K562 (cell line): ENCODE measurements at places on chromosomes 3 and 15. TPM values are rescaled to one million over a fixed set of nuclear protein-coding genes. Genes with fewer than 3 reads are reported as not detected.

GRCh38 chr3:141493184-141493583 is 6.4 kb downstream of the RASA2 start:
- H3K4me1 ChIP-seq: peaks cover 21% of the 10 kb centered on the region; the same call in 2 of the 3 replicates
- peaks cover 10% of the 10 kb centered on the region; the same call in 1 of the 3 replicates for H3K36me3 ChIP-seq
- no peaks in the 10 kb centered on the region for H3K27me3 ChIP-seq
- DNase-seq: no peak
- H3K4me3 ChIP-seq: no peak overlapping the region

- H3K36me3 ChIP-seq: no peaks in the 10 kb centered on the region
- no peak overlapping the region for H3K27ac ChIP-seq
- peak; percentile 54 for DNase-seq
- H3K4me3 ChIP-seq: no peak overlapping the region
Measured at GRCh38 chr15:73273181-73274002, 95.4 kb downstream of the HCN4 start.

DNA sequence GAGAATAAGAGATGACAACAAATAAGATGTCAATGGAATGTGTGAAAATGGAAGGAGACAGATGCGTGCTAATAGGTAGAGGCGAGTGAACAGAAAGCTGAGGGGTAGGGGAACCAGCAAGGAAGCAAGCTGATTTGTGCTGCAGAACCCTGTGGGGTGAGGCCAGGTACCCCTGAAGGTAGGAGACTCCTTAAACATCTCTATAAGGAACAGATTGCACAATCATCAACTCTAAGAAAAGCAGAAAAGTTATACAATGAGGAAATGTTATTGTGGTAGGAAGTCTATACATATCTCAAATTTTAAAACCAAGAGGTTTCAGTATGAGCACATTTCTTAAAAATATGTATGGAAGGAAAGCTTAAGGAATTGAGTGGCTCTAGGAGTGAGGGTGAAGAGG is 315.0 kb upstream of the TPM1 start:
- H3K27me3 ChIP-seq: no peaks in the 10 kb centered on the region
- H3K4me1 ChIP-seq: no peaks in the 10 kb centered on the region
- no peak overlapping the region for H3K27ac ChIP-seq
- H3K4me3 ChIP-seq: no peak overlapping the region
- no peak for DNase-seq

DNA sequence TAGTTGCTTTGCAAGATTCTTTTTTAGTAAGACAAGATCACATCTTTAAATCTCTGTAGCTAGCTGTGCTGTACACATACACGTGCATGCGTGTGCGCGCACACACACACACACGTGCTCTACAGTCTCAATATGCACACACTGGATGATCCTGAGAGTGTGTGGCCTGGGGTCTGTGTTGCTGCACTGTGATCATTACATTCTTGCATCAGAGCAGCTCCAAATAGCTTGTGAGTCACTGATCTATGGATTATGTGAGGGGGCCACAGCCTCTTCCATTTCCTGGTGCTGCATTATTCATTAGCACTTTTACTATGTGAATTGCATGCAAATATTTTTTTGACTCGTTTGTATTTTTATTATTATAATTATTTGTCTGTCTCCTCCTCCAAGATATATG is 34.6 kb downstream of the MCTP2 start:
- no peaks in the 10 kb centered on the region for H3K36me3 ChIP-seq
- no peaks in the 10 kb centered on the region for H3K4me1 ChIP-seq
- no peak for DNase-seq
- no peak overlapping the region for H3K27ac ChIP-seq

DNA sequence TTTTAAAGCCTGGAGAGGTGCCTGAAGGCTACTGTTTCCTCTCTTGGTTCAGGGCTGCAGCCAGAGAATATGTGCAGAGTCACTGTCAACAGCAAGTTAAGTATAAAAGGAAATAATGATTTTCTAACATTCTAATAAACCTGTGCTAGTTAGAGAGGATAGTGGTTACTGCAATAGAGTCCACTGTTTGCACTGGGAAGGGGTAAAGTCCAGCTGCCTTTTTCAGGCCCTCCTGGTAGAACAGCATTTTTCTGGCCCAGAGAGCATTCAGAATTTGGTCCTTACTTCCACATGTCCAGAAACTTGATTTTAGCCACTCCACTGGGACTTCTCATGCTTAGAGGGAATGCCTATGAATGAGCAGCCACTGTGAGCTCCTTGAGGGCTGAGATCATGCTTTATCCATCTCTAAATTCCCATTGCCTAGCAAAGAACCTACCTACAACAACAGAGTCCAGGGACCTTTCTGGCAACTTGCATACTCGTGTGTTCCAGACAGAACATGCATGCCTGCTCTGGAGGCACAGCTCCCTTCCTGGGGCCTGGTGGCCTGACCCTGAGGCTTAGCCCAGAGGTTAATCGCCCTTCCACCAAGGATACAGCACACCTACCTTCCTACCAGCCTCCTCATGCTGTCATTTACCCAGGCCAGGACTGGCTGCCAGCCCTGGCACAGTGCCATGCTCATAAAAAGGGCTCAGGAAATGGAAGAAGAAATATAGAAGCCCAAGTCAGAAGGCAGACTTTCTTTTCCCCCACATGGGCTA is 50.3 kb upstream of the ATP13A3 start:
- H3K4me1 ChIP-seq: no peaks in the 10 kb centered on the region; the same call in 2 of the 3 replicates
- no peak overlapping the region for H3K4me3 ChIP-seq
- no peaks in the 10 kb centered on the region for H3K27me3 ChIP-seq
- DNase-seq: no peak

GRCh38 chr3:56322862-56323261 is 145.4 kb downstream of the ERC2 start:
- DNase-seq: no peak
- H3K36me3 ChIP-seq: no peaks in the 10 kb centered on the region
- H3K27ac ChIP-seq: no peak overlapping the region
- no peaks in the 10 kb centered on the region for H3K27me3 ChIP-seq
- H3K4me1 ChIP-seq: no peaks in the 10 kb centered on the region
- no peak overlapping the region for H3K4me3 ChIP-seq

DNA sequence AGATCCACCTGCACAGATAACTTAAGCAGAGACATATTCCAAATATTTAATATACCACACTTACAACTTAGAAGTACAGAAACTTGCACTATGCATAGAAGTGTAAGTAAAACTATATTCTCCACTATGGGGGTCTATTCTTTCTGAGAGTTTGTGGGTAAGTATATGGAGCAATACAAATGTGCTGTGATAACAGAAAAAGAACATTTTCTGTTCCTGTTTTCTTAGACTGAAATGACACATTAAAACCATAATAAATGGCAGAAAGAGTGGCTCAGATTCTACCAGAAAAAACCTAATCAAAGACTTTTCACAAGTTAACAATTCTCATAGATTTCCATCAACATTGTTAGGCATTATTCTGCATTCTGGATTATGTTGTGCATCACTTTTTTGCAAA is 96.6 kb upstream of the WNT7A start:
- DNase-seq: no peak
- H3K27me3 ChIP-seq: no peaks in the 10 kb centered on the region
- H3K36me3 ChIP-seq: no peaks in the 10 kb centered on the region
- no peak overlapping the region for H3K27ac ChIP-seq
- H3K4me1 ChIP-seq: no peaks in the 10 kb centered on the region

- DNase-seq: no peak
- H3K27me3 ChIP-seq: no peaks in the 10 kb centered on the region
- H3K4me3 ChIP-seq: no peak overlapping the region
- no peaks in the 10 kb centered on the region for H3K36me3 ChIP-seq
Measured at GRCh38 chr15:34594361-34594760, 10.9 kb upstream of the GOLGA8B start.

DNA sequence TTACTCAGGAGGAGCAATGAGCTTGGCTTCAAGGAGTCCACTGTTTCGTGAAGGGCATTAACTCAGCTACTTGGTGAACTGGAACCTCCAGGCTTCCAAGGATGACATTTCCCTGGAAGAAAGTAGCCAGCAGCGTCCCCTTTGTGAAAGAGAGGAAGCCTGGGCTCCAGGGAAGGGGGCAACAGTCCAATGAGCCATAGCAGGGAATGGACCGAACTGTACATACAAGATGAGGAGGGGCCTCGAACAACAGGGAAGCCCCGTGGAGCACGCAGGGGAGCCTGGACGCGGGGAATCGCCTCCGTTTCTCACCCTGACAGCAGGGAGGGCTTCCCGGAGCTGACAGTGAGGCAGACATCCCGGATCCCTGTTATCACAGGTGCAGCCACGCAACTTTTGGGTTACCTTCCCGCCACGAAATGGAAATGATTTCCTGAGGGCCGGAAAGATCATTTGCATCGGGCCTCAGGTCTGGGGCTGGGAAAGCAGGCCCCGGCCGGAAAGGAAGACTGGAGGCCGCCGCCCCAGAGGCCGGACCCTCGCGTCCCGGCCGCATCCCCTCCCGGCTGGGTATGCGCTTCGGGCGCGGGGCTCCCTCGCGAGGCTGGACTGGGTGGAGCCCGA is 475 bp upstream of the SPINT1 start:
- peak overlapping the region; percentile 52 for H3K4me3 ChIP-seq
- H3K27ac ChIP-seq: no peak overlapping the region
- peak; percentile 9 for DNase-seq

DNA sequence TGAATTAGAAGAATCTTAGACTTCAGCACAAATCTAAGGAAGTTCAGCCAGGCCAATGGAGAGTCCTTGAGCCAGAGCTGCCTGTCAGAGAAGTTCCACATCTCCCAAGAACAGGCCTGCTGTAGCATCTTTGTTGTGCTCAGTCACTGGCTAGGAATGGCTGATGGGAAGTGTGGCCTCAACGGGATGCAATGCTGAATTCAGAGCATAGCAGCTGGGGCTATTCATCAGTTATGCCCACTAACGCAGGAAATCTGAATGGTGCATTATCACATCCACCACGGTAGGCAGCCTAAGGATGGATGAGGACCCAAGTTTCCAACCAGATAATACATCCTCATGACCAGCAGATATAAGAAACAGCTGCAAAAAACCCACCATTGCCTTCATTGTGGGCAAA is 3.2 kb upstream of the EIF1B start:
- H3K36me3 ChIP-seq: peaks cover 7% of the 10 kb centered on the region
- no peak overlapping the region for H3K27ac ChIP-seq
- no peaks in the 10 kb centered on the region for H3K27me3 ChIP-seq
- peaks cover 25% of the 10 kb centered on the region for H3K4me1 ChIP-seq

DNA sequence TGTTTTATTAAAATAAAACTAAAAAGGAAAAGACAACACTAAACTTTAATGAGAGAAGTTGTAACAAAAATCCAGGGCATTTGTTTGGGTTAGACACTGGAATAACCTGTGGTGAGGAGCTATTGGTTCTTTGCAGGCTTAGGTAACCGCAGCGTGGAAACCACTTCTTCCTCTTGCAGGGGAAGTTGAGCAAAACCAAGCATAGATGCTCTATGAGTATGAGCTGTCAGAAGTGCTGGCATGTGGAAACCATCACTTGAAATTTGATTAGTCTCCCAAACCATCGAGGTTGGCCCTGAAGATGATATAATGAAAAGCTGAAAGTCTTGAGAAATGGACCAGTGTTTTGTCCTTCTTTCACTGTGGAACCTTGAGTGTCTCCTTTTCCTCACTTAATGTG is 127.1 kb upstream of the RBMS3 start:
- no peaks in the 10 kb centered on the region for H3K27me3 ChIP-seq
- H3K4me3 ChIP-seq: no peak overlapping the region
- no peaks in the 10 kb centered on the region for H3K36me3 ChIP-seq
- H3K27ac ChIP-seq: no peak overlapping the region
- H3K4me1 ChIP-seq: no peaks in the 10 kb centered on the region

DNA sequence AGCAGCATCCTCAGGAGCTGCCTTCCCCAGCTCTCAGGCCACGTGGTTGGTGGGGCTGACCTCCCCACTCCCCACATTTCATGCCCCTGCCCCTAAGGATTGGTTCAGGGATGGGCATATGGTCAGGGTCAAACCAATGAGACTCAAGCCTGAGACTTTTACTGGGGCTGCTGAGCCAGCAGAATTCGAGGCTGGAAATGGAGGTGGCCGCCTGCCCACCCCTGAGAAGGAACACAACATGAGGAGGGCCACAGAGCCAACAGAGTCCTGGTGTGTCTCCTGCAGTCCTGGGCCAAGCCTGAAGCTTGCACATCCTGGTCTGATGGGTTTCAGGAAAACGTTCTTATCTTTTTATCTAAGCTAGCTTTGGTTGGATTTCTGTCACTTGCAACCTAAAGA is 5.9 kb downstream of the EHD4 start:
- H3K27me3 ChIP-seq: no peaks in the 10 kb centered on the region
- no peak overlapping the region for H3K4me3 ChIP-seq
- no peak for DNase-seq
- peaks cover 19% of the 10 kb centered on the region for H3K4me1 ChIP-seq
- H3K36me3 ChIP-seq: no peaks in the 10 kb centered on the region

- no peaks in the 10 kb centered on the region for H3K4me1 ChIP-seq
- no peak overlapping the region for H3K4me3 ChIP-seq
- no peak for DNase-seq
- H3K27ac ChIP-seq: no peak overlapping the region
Measured at GRCh38 chr3:111605018-111605417, 9.9 kb upstream of the ZBED2 start.

- DNase-seq: no peak
- peaks cover 40% of the 10 kb centered on the region for H3K36me3 ChIP-seq
- H3K27ac ChIP-seq: no peak overlapping the region; the same call in 2 of the 3 replicates
Measured at GRCh38 chr3:130379274-130379673, 33.8 kb downstream of the COL6A5 start.

GRCh38 chr3:66021731-66022131 is 17.0 kb downstream of the MAGI1 start:
- H3K4me1 ChIP-seq: no peaks in the 10 kb centered on the region
- H3K27me3 ChIP-seq: no peaks in the 10 kb centered on the region; the same call in 1 of the 2 replicates
- H3K36me3 ChIP-seq: no peaks in the 10 kb centered on the region
- no peak for DNase-seq

ZNF619 gene
- total RNA-seq: 8.8 and 10.5 TPM in 2 replicates

CCR3 gene
- not detected in 2 replicates for total RNA-seq

CCR9 gene
- not detected in 2 replicates for total RNA-seq

SYNPR gene
- not detected in 2 replicates for total RNA-seq

CSTA gene
- 0.44 and 1.0 TPM in 2 replicates for total RNA-seq

BCL2A1 gene
- total RNA-seq: 0.54 TPM in 1 of 2 replicates, not detected in the other

NR1I2 gene
- total RNA-seq: 0.18 TPM in 1 of 2 replicates, not detected in the other

SH3GL3 gene
- 8.9 and 9.6 TPM in 2 replicates for total RNA-seq

ACKR4 gene
- not detected in 2 replicates for total RNA-seq

OXTR gene
- 1.2 and 1.5 TPM in 2 replicates for total RNA-seq

PROK2 gene
- not detected in 2 replicates for total RNA-seq

NUP210 gene
- total RNA-seq: 128 and 138 TPM in 2 replicates

COL6A5 gene
- total RNA-seq: 4.9 and 5.6 TPM in 2 replicates

SPESP1 gene
- total RNA-seq: not detected in 2 replicates

EFCAB12 gene
- total RNA-seq: 0.95 and 1.1 TPM in 2 replicates

LXN gene
- 0.13 and 0.34 TPM in 2 replicates for total RNA-seq

ADAMTSL3 gene
- 0.07 and 0.09 TPM in 2 replicates for total RNA-seq

DVL3 gene
- total RNA-seq: 54.4 and 57.9 TPM in 2 replicates

MME gene
- 2.1 and 2.5 TPM in 2 replicates for total RNA-seq

OCA2 gene
- total RNA-seq: 0.47 and 1.5 TPM in 2 replicates
